ENCODE measurements at places on chromosomes 2 and 18.

DNA sequence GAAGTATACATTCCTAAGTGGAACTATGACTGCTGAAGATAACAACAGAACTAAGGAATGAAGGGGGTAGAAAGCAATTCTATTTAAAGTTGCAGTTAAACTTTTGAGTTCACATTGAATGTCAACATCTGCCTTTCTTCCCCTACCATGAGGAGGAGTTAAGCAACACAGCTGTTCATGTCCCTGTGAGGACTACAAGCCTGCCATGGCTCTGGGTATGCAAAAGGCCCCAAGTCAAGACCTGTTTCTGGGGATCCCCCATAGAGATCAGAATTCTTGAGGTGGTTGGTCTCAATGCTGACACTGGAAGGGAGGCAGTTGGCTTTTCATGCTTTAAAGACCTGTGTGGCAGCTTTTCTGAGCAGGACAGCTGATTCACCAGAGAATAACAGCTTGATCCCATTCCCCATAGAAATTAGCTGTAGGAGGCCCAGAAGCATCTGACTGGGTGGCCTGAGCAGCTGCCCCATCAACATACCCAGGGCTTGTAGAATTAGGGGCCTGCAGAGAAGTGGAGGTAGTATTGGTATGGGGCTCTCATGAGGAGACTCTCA is 131.0 kb downstream of the SETBP1 start:
- DNase-seq, result no peak

DNA sequence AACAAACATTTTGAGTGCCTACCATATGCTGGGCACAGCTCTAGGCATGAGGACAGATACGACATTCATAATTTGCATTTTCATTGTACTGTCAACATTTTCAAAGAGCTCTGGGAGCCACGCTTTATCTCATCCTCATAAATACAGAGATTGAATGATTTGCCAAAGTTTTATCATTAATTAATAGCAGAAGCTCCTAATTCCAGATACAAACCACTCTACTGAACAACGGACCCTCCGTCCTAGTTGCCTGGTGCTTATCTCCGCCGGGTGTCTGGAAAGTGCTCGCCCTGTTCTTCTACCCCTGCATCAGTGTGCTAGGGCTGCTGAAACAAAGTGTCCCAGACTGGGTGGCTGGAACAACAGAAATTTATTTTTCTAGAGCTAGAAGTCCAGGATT is 23.8 kb downstream of the SERTAD2 start:
- no peak for DNase-seq

- no peak for DNase-seq
Measured at GRCh38 chr2:148726228-148726627, 81.7 kb downstream of the EPC2 start.

DNA sequence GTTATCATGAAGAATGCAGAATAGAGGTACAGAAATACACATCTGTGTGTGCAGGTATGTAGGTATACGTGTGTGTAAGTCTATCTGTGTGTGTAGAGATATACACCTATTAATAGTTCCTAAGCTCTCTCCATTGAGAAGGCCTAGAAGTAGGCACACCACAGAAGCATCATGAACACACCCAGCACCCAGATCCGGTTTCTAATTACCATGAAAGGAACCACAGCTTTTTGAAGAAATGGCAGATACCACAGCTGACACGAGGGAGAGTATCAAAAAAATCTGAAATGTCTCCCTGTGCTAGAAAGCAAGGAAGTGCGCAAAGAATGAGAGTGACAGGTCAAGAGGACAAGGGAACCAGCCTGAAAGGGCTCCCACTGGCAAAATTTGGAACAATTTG is 27.7 kb upstream of the AP1S3 start:
- DNase-seq, result no peak

GRCh38 chr2:167537743-167538142 is 649.5 kb downstream of the XIRP2 start:
- DNase-seq, result no peak

- DNase-seq, result no peak
Measured at GRCh38 chr2:223633656-223634055, 31.5 kb upstream of the SCG2 start.

- DNase-seq, result no peak
Measured at GRCh38 chr18:8662560-8663255, 42.6 kb upstream of the MTCL1 start.

DNA sequence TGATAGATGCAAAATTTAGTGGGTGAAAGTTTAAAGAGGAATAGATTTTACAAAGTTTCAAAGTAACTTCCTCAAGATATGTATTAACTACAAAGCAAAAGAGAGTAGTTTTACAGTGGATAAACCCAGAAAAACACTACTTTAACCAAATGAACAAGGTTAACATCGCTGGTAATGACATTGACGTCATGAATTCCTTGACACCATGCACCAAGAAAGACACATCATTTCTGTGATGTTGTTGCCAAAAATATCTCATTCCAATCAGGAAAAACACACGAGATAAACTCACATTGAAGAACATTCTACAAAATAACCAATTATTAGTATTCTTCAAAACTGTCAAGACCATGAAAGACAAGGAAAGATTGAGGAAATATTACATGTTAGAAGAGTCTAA is 605.6 kb upstream of the SETBP1 start:
- no peak for DNase-seq

DNA sequence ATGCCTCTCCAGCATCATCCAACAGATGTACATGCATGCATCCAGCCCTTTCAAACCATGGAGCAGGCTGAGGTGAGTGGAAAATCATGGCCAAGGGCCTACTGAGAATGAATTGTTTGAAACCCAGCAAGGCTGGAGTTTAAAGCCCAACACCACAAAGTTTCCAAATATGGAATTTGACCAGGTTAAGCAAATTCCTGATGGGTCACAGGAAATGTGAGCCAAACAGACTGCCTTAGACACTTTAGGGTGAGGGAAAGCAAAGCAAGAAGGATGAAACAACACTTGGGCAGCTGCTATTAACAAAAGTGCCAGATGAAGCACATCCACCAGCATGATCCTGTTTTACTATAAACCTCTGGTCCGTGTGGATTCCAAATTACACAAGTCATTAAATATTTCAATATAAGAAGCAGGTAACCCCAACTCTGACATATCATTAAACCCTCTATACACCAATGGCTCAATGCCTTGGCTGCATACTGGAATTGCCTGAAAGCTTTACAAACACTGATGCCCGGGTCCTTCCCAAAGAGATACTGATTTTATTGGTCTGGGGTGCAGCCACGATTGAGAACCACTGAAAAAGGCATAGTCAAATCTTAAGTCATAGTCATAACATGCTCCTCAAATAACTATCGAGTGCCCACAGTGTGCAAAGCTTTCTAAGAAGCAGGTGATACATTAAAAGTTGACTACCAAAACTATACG is 9.1 kb downstream of the KLF7 start:
- DNase-seq, result no peak

DNA sequence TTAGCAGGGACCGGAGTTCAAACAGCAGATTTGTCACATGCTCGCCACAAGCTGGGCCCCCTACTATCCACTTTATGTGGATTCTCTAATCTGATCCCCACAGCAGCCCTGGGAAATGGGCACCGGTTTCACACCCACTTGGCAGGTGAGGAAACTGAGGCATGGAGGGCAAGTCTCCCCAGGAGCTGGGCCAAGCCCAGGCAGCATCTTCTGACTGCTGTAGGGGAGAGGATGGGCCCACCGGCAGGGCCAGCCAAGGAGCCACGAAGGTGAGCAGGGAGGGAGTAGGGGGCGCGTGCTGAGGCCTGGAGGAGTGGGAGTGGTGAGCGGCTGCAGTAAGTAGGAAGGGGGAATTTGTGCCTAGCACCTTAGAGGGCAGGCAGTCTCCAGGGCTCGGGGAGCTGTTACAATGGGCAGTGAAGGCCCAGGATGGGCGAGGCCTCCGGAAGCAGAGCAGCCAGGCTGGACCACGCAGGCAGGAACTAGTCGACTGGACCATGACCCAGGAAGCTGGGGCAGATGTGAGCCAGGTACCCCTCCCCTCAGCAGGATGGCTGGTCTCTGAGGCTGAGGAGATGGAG is 37.1 kb downstream of the COA5 start:
- DNase-seq, result no peak

DNA sequence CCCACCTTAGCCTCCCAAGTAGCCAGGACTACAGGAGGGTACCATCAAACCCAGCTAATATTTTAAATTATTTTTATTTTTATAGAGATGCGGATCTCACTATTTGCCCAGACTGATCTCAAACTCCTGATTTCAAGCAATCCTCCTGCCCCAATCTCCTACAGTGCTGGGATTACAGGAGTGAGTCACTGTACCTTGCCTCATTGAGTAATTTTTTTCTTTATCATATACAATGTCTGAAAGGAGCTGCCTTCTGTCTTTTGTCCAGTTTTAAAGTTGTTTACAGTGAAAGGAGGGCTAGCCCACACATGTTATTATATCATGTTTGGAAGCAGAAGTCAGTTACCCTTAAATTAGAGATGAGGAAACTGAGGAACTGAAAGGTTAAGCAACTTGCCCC is 32.5 kb downstream of the PRKRA start:
- no peak for DNase-seq

DNA sequence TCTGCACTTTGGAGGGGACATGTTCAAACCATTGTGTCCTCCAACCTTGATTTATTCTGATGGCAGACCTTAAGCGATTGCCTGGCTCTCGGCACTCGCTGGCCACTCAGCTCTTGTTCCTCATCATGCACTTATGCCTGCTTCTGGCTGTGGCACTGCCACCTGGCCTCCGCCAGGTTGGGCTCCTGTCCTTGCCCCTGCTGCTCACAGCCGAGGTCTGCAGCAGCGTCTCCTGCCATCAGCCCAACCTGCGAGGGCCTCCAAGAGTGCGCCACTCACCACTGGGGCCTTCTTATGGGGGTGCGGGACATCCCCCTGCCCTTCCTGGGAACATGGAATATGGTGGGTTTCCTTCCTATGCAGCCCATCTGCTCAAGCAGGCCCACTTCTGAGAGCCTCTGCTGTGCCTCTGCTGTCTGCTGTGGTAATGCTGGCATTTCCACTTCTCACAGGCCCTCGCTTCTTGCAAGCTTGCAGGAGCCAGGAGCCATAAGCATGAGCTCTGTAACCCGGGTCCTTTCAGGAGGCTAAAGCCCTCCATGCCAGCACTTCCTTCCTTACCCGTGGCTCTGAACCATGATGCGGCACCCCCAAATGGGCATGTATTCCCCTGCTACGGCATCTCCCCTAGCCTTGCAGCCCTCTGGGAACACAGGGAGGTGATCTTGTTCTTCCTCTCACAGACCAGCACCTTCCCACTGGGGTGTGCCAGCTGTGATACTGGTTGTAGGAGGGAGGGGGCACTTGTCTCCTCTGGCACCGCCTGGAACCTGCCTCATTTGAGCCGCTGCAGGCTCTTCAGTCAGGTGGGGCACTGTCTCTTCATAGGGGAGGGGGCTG is 58.6 kb upstream of the HS6ST1 start:
- no peak for DNase-seq

- DNase-seq, result no peak
Measured at GRCh38 chr18:69626171-69626570, 225.5 kb downstream of the DOK6 start.

- no peak for DNase-seq
Measured at GRCh38 chr2:143171817-143172216, 42.6 kb downstream of the ARHGAP15 start.

DNA sequence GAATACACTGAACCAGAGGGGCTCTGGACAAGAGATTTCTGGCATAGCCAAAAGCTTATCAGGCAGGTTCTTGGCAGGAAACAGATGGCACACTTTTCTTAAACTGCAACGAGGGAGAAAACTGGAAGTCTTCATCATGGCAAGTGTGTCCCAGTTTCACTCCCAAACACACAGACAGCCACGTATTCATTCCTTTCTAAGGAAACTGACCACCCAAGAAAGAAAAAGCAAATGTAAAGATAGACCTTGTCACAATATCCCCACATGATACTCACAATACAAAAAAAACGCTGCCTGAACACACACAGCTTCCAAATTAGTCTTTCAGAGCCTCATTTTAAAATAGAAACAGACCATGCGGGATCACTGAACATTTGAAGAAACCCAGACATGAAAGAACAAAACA is 40.6 kb upstream of the RTTN start:
- no peak for DNase-seq

DNA sequence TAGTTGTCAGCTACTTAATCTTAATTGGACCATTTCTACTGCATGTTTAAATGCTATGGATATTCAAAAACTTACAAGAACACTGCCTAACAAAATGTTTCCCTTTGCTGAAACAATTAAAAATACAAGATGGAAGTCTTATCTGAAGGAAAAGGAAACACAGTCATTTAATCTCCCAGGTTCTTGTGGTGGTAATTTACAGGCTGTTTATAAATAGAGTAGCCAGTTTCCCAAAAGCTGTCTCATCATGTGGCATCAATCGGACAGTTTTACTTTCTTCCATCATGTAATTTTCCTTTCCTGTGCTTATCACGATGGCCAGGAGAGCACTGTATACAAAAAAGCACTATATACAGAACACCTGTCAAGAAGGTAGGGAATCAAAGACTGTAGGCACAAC is 368.1 kb downstream of the ZEB2 start:
- no peak for DNase-seq

DNA sequence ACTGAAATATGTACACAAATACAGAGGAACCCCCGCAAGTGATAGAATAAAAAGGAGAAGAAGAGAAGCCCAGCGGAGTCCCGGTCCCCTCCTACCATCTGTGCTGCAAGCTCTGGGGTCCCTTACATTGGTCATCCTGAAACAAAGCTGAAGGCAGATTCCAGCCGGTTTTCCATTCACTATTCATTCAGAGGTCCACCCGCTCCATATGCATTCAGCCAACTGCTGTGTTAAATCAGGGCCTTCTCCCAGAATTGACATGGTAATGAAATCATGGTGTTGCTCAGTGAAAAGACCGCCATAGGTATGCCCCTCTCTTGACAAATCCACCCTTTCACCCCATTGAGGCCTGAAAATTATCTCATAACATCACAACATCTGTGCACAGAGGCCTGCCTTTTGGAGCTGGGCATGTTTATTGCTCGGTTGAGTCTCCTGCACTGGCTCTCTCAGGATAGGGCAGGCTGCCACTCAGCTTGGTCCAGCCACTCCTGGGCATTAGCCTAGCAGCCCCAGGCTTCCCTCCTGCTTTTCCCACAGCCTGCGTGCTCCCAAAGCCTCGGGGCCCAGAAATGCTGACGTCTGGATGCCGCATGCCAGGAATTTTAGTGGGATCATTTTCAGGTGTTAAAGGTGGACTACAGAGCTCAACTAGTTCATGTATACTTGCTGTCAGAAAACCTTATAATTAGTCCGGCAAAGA is 39.3 kb upstream of the ID2 start:
- DNase-seq, result no peak
